Fibroblast of the aortic adventitia (primary cell): ENCODE measurements at places on chromosomes 12 and 14. TPM values are rescaled to one million over a fixed set of nuclear protein-coding genes. Genes with fewer than 3 reads are reported as not detected.

DNA sequence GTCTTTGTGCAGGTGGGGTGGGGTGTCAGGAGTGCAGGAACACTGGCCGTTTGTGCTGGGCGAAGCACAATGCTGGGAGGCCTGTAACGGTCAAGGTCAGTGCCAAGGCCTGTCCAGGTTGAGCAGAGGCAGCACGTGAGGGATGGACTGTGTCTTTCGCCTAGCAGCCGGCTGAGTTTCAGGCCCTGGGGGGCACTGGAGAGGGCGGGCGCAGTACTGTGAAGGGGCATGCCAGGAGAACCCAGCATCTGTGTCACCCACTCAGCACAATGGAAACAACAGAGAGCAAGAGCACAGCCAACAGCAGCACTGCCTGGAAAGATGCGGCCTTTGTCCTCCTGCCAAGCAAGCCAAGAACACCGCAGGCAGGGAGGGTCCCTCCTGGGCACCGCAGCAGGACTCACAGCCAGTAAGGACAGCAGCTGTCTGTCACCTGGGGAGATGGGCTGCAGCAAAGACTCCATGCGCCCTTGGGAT is 25.2 kb downstream of the SLC25A47 start:
- DNase-seq = no peak

GRCh38 chr14:36756226-36756625 is 94.6 kb downstream of the PAX9 start:
- no peak for DNase-seq

DNA sequence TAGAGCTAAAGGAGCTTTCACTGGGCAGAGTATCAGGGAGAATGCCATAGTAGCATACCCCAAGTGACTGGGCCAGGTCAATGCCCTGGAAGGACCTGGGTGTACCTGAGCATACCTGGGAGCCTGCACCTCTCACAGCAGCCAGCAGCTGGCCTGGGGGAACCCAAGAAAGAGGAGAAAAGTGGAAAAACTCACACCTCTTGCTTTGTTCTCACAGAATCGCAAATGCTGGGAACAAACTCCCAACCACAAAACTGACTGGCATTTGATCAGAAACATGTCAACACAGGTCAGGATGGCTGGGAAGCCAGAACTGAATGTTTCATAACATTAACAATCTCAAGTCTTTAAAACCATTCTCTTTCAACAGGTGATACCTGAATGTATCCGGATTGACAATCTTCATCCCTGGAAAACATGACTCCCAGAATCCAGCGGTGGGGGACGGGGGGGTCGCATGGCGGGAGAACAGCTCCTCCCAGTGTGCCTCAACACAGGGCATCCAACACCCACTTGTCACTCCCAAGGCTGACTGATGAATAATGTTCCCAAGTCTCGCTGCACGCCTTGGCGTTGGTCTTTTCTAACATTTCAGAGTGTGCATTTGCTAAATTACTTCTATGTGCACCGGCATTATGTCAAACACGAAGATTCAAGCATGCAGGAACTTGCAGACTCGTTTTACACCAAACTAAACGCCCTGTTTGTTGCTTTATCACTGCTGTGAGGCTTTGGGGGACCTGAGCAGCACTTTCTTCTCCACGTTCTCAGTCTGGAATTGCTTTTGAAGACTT is 7.9 kb downstream of the FOXN3 start:
- no peak for DNase-seq

- no peak for DNase-seq
Measured at GRCh38 chr12:6925239-6925539, 2.6 kb upstream of the ATN1 start.

Gene SPIC
- total RNA-seq = not detected in 2 replicates

Gene ACVR1B
- 12.6 and 17.1 TPM in 2 replicates for total RNA-seq

Gene NANOG
- under 0.01 and 0.16 TPM in 2 replicates for total RNA-seq

Gene DHRS2
- 1.1 TPM in 1 of 2 replicates, not detected in the other for total RNA-seq
